ENCODE measurements at places on chromosomes 1 and 21.

DNA sequence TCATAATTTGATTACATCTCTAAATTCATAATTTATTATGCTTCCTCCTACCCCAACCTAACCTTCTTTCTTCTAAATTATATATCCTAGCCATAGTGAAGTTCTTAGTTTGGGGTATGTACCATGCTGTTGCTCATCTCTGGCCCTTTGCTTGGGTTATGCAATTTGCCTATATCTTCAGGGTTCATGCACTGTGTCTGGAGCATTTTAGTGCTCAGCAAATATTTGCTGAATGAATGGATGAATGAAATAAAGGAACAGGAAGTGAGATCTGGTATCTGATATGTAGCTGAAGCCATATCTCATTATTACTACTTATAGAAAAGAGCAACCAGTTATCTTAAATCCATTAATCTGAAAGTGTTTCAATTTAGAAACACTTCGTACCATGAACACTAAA, 137.6 kb downstream of the GPATCH2 start:
- no peak for DNase-seq

GRCh38 chr1:82586473-82586872, 785.7 kb downstream of the ADGRL2 start:
- no peak for DNase-seq

DNA sequence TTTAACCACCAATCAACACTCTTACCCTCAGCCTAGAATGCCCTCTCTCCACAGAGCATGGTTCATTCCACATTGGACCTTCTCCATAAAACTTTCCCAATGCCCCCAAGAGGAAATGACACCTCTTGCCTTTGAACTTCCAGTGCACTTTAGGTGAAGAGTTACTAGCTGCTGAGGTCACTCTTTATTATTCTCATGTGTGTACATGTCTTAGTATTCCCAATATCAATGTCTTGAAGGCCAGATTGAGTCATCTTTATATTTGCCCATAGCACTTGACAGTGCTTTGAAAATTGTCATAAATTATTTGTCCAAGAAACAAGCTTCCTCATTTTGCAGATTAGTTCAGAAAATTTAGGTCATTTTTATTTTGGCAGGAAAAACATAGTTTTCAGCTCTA, 8.1 kb upstream of the DNASE2B start:
- DNase-seq, result no peak

DNA sequence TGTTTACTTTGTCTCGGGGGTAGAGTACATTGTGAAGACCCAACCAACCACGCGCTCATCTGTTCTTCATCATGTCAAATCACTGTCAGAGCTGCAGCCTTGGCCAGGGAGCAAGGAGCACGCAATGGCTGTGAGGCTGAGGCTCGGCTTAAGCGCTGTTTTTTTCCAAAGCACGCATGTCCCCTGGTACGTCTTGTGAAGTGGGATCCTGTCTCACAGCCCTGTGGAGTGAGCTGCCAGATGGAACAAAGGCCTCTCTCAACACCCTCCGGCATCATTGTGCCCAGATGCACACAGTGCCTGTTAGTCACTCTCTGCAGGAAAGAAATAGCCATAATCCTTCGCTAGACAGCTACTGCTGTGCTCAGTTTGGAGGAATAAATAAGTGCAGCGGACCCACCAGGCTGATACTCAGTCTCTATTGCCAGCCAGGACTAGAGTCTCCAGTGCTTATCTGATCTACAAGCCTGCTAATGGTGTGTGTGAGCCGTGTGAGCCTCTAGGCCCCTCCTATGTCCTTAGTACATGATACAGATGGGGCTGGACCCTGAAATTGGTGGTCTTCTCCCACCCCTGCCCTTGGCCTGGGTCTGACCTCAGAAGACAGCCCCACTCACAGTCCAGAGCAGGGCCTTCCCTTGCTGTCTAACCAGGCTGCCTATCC, 91.3 kb upstream of the COA6 start:
- no peak for DNase-seq

GRCh38 chr1:192974701-192975100, 84.5 kb downstream of the UCHL5 start:
- no peak for DNase-seq

DNA sequence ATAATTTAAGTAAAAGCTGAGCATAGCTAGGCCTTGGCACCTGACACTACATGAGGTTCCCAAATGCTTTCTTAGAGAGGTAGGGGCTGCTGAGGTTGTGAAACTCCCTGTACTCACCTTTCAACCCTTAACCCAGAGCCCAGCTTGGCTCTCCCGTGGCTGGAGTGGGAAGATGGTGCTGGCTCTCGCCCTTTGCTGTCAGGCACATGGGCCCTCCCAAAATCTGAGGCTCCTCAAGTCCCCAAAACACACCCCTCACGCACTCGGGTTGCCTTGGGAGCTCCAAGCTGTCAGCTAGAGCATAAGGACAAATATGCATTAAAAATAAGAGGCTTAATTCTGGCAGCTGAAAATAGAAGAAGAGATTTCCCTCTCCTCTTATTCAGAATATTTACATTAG, 46.7 kb upstream of the PLPPR4 start:
- no peak for DNase-seq

DNA sequence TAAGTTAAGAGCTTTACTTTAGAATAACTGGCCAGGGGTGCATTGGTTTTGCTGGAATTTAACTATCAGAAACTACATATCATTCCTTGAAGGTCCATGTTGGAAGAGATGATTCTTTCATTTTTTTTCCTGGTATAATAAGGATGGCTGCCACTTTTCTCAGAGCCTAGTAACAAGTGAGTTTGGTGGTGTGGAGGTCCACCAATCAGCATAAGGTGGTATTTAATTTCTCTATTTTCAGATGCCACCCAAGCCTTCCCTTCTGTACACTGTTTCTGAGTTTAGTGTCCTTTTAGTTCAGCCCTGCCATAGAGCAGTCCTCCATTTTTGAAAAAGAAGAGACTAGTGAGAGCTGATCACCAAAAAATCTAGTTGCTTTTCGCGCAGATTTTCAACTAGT, 386.3 kb downstream of the USP25 start:
- DNase-seq, result peak; percentile 19

- peak; percentile 55 for DNase-seq
Measured at GRCh38 chr21:42833439-42833815, 45.9 kb downstream of the WDR4 start.

DNA sequence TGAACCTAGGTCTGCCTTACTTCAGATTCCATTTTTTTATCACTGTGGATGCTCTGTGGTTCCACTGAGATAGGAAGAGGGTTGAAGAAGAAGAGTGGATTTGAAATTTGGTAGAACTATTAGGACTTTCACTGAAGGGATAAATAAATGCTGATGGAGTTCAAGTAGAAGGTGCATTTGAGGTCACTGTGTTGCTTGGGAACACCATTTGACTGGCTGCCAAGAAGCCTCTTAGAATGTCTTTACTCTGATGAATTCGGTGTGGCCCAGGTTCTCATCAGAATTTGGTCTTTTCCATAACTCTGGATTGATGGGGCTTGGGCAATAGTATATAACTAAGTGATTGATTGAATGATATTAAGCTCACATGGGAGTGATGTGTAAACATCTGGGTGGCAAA, 11.9 kb downstream of the XPR1 start:
- DNase-seq, result peak; percentile 21

DNA sequence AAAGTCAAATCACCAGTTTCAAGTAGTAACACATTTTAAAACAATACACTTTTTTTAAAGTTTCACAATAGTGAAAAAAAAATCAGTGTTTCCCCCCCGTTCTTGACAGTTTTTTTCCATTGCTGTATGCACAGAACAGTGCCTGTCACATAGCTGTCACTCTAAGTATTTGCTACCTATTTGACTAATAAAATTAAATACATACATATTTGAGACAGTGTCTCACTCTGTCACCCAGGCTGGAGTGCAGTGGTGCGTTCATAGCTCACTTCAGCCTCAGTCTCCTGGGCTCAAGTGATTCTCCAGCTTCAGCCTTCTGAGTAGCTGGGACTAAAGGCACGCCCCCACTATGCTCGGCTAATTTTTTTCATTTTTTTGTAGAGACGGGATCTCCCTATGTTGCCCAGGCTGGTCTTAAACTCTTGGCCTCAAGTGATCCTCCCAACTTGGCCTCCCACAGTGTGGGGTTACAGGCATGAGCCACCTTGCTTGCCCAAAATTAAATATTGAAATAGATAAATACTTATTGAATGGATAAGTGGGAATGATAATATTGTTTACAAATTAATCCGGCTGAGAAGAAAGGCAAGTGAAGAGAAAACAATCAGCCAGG, 12.6 kb upstream of the RHBG start:
- no peak for DNase-seq

Measured in dermis blood vessel endothelial cell (primary cell).